Left lobe of liver (tissue), 2 donors: ENCODE measurements at places on chromosomes 3 and 15. TPM values are rescaled to one million over a fixed set of nuclear protein-coding genes. Genes with fewer than 3 reads are reported as not detected.

DNA sequence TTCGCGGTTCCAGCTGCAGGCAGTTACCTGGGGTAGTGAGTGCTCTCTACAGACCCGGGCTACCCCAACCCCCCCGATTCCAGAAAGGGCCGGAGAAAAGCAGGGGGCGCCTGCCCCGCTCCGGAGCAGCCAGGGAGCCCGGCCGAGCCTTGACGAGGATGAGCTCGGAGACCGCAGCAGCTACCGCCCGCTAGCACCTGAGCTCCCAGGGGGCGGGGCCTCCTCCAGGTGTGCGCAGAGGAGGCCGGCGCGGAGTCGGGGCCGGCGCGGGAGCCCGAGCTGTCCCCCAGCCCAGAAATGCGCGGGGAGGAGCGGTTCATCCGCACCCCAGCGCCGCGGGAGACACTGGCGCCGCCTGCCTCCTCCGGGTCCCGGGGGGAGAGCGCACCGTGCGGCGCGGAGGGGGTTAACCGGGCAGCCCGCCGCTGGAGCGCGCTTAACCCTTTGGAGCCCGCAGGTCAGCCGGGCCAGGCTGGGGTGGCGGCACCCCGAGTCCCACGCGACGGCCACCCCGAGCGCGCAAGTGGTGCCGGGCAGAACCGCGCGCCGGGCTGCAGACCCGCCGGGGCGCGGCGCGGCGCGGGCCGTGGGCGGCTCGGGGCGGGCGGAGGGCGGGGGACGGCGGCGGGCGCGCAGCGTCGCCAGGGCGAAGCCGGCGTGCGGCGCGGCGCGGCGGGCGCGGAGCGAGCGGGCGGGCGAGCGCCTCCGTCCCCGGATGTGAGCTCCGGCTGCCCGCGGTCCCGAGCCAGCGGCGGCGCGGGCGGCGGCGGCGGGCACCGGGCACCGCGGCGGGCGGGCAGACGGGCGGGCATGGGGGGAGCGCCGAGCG is at the start of gene CACNA1D:
TSS of gene CACNA1D (plus strand) at position 649 of the 829 bp plus-strand sequence. CDS start 556 bp downstream, outside the sequence.
- peak; percentile 62 for DNase-seq

DNA sequence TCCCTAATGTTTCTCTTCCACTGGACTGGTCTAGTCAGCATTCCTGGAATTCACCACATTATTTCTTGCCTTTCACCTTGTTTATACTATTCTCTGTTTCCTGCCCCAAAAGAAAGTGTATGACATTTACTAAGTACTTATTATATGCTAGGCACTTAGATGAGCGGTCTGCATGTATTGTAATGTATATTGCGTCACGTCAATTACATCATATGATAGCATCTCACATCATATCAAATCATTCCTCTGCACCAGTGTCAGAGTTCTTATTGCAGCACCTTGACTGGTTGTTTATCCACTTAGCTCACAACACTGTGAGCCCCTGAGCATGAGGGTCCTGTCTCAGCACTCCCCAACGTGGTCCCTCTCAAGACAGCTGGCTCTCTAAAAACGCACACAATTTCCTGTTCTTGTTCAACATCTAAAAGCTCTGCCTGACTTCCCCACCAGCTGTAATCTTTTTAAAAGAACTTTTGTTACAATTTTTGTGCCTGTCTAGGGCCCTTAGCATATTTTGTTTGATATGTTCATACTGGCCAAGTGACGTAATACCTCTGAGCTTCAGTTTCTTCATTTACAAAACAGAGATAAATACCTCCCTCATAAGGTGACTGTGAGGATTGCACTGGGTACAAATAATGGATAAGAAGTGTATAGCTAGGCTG is 58.8 kb downstream of the ARHGAP31 start:
- no peak for DNase-seq

- DNase-seq: no peak
Measured at GRCh38 chr15:40427188-40427587, 13.6 kb upstream of the BAHD1 start.

DNA sequence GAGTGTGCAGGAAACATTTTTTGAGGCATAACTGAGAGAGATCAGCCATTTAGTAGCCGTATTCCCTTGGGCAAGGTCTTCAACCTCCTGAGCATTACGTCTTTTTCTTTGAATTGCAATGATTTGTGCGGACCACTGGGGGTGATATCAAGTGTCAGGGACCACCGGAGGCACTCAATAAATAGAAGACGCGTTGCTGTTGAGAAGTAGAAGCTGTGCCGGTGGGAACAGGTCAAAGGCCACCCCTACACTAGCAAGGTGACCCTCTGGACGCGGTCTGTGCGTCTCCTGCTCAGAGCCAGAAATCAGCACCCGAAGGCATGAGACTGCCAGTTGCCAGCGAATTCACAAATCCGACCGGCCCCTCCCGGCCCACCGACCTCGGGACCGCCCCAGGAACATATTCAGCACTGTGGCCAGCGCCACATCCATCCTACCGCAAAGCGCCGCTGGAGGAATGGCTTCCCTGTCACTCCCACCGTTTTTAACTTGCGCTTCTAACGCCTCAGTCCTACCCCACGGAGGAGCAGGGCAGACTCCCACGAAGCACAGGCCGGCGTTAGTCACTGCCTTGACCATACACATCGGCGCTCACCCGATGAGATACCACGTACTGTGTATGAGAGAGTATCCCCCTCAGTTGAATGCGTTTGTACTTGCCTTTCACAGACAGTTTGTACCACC is 1.4 kb upstream of the GHSR start:
- no peak for DNase-seq

GRCh38 chr3:127541320-127541719 is 49.2 kb downstream of the TPRA1 start:
- no peak for DNase-seq

DNA sequence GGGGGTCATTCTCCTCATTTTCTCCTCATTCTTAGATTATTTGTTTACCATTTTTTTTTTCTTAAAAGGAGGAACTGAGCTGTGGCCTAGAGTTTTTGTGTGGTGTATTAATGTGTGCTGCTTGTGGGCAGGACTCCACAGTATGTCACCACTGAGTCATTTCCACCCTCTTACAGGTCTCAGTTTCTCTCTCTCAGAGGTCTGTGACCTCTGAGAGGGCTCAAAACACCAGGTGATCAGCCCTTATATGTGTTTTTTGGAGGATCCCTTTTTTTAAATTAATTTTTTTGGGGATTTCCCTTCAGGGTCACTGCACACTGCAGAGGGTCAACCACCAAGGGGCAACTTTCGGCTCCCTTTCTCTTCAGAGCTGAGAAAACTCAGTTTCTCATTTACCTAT is 166.4 kb downstream of the SUCNR1 start:
- no peak for DNase-seq

DNA sequence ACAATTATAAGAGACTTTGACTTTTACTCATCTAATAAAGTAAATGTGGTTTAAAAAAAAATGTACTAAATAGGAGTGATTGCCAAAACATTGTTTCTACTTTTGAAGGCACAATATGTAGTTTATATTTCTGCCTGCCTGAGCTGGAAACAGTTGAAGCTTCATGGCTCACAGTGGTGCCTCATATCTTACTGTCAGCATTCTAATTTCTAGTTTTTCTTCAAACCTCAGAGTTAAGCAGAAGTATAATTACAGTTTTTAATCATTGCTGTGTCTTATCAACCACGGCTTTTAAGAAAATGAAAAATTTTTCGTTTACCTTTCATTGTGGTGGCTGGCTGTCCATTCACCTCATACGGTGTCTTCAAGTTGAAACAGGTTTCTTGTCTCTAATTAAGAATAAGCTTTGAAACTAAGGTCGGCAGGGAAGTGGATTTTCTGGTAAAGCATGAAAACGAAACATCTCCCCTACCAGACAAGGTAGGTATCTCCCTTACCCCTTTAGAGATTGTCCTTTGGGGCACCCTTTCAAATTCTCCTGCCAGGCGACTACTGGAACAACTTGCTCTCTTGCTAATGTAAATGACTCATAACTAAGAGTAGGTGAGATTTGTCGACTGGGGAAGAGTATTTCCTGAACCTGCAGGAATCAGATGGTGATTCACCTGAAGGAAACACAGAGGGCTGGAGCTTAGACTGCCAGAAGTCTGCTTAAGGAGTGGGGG is at the start of gene GPR87:
TSS of gene GPR87 (minus strand) at position 554 of the 725 bp plus-strand sequence. CDS start 16,720 bp downstream, outside the sequence.
- DNase-seq: no peak

DNA sequence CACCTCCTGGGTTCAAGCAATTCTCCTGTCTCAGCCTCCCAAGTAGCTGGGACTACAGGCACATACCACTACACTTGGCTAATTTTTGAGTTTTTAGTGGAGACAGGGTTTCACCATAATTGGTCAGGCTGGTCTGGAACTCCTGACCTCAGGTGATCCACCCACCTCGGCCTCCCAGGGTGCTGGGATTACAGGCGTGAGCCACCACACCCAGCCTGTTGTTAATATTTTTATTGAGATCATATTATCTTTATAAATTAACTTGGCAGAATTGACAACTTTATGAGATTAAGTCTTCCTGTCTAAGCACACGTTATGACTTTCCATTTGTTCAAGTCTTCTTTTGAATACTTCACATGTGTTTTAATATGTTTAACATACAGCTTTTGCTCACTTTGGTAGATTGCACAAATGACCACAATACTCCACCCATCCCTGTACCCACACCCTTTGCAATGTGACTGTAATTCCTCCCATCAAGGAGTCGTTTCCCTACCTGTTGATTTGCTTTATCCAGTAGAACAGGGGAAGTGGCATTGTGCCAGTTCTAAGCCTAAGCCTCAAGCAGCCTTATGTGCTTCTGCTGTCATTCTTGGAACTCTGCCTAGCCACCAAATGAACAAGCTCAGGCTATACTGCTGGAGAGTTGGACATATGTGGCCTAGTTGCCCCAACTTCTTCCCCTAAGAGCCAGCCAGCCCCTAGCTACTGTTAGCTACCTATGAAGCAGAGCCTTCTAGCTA is 8.2 kb downstream of the XYLB start:
- no peak for DNase-seq

The OXNAD1 gene
- total RNA-seq: 17.8 TPM

The CCDC33 gene
- not detected for total RNA-seq

The MELTF gene
- 0.70 TPM for total RNA-seq

The ANKRD34C gene
- not detected for total RNA-seq

The GOLGA8J gene
- 0.10 TPM for total RNA-seq
